ENCODE measurements at places on chromosomes 3 and 15.
A peak's percentile ranks its signal among the peaks of the same experiment; 100 is the strongest.

DNA sequence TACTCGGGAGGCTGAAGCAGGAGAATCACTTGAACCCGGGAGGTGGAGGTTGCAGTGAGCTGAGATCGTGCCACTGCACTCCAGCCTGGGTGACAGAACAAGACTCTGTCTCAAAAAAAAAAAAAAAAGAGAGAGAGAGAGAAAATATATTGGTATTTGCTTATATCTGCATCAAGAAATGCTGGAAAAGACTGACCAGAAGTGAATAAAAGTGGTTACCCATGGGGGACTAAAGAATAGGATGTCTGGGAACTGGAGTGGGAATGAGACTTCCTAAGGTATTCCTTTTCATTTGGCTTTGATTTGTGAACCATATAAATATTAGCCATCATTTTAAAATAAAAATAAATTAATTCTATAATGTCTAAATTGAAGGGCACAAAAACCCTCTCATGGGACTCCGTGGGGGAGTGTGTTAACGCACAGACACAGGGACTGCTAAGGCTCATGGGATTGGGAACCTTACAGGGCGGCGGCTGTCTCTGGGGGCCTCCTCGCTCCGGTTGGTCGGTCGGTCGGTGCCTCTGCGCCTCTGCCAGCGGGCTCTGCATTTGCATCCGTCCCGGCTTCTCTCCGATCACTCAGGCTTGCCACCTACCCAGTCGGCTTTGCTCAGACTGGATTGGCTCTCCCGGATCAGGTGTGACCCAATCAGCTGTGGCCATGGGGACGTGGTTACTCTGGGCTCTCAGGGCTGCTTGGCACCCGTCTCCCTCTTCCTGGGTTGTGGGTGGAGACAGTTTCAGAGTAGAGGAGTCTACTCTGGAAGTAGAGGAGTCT lies 12.7 kb upstream of the TSPAN3 start:
- DNase-seq, result peak; percentile 68

DNA sequence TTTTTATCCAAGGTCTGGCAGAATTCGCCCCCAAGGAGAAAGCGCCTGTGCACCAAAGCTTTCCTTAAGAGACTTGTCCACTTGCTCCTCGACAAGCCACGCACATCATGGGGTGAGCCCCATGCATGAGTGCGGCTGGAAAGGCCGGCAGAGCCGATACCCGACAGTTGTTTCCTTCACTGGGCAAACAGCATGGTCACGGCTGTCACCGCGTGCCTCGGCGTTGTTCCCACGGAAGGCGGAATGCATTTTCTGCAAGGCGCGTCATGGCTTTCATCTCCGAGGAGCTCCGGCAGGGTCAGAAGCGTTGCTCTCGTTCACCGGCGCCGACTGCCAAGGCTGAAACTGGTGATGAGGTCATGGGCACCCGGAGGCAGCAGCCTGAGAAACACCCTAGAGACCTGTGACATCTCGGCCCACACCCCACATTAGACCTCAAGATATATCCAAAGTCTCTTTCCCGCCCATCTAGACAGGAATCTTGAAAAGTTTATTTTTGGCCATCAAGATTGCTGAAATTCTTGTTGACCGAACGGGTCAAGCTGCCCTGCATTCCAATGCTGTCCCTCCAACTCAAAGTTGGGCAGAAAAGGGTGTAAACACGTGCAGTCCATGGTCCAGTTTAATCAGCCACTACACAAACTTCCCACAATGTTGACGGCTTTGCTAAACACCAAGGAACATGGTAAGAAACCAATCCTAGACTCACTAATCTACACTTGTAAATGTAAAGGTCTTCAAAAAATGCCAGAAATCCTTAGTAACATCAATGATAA lies 604 bp upstream of the TJP1 start:
- DNase-seq, result peak; percentile 23

DNA sequence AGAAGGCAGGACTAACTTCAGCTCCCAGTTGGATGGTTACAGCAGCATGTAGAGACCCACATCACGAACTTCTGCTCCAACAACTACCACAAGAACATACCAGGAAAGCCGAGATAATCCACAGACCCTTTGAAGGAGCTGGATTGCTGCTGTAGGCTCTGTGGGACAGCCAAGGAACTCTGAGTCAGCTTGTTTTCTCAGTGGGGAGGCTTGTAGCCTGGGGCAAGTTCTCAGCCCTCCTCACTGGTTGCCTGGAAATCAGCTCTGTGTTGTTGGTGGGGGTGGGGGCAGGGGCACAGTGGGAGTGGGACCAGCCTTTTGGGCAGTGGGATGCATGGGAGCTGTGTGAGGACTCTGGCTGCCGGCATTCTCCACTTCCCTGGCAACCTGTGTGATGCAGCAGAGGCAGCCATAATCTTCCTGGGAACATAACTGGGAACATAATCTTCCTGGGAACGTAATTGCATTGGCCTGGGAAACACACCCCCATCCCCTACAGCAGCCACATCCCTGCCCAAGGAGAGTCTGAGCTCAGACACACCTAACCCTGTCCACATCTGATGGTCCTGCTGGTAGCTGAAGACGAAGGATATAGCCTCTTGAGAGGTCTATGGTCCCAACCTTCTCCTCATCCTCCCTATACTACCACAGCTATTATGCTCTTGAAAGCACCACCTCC lies 153.1 kb downstream of the PEAK1 start:
- DNase-seq, result no peak

- DNase-seq, result no peak
These were observed 58.7 kb upstream of the CHST2 start for GRCh38 chr3:143060906-143061305.

DNA sequence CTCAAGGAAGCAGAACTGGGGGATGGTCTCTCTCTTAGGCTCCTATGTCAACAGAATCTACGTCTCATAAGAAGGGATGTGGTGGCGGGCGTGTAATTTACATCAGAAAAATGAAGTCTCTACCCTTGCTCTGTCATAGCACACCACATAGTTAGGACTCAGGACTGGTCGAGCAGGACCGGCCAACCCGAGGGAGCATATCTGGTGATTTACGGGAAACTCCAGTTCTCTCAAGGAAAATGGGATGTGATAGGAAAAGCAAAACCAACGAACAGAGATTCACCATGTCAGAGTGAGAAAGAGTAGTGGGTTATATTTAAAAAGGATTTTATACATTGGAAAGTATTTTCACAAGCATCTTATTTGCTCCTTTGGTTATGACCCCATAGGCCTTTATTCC lies 54.7 kb downstream of the IGF2BP2 start:
- no peak for DNase-seq

GRCh38 chr3:172135820-172136219 lies 96.4 kb downstream of the FNDC3B start:
- DNase-seq, result no peak

DNA sequence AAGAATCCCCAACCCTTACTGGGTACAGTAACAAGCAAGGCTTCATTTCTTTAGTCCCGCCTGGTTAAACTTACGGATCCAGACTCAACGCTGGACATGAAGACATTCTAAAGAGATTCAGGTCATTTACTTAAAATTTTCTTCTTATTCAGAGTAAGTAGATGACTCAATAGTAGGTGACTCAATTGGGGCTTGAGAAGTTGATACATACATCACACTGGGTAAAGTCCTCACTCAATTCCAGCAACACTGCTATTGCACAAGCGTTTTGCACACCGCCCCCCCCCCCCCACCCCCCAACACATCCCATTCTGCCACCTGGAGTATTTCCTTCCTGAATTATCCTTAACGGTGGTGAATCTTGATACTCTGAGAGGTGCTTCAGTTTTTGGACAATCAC lies 610.0 kb downstream of the FOXP1 start:
- DNase-seq, result no peak

- no peak for DNase-seq
These were observed 614.8 kb upstream of the MDFIC2 start for GRCh38 chr3:70927239-70927638.

DNA sequence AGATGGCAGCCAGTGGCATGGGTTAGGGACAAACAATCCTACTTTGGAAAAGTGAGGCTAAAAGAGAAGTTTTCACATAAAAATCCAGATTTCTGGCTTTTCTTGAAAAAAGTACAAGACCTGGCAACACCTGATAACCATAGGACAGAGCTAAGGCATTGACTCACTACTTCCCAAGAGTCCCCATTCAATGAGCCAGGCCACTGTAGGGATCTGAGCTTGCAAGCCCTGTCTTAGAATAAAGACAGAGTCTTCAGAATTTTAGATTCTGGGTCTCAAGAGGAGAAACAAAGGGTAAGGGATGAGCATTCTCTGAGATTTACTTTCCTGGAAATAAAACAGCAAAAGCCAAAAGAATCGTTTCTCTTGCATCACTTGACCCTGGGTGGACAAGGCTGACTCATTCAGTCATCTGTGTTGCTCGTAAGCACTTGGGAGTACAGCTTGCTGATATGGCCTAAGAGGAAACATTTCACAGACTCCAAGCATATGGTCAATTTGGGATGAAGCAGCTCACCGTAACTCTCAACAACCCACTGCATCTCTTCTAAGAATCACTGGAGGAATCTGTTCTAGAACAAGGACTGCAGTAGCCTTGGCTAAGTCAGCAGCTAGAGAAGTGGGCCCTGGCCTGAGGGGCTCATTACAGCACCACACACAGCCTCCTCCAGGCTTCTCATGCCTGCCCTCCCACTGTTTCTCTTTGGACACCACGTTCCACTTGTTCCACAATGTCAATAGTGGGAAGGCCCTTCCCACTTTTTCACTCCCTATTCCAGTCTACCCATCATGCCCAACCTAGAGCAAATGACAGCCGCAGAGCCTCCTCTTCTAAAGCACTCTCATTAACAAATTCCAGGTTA lies 86.2 kb downstream of the RFTN1 start:
- DNase-seq, result no peak

- no peak for DNase-seq
These were observed 5.8 kb upstream of the DIS3L start for GRCh38 chr15:66287461-66288057.

GRCh38 chr3:186534113-186534669 lies 10.0 kb downstream of the CRYGS start:
- peak; percentile 42 for DNase-seq

GRCh38 chr3:174409086-174409743 lies 449.9 kb upstream of the NAALADL2 start:
- no peak for DNase-seq

DNA sequence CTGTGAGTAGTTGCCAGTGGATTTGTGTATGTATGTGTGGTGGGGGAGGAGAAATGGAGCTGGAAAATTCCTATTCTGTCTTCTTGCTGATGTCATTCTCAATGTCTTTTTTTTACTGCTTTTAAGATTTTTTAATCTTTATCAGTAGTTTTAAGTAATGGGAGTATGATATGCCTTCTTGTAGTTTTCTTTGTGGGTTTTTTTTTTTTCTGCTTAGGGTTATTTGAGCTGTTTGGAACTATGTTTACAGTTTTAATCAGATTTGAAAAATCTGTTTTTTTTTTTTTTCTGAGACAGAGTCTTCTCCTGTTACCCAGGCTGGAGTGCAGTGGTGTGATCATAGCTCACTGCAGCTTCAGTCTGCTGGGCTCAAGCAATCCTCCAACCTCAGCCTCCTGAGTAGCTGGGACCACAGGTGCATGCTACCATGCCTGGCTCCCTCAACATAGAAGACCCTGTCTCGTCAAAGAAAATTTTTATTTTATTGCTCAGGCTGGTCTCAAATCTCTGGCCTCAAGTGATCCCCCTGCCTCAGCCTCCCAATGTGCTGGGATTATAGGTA lies 37.1 kb downstream of the RPL39L start:
- no peak for DNase-seq

GRCh38 chr3:168511428-168512014 lies 415.8 kb upstream of the GOLIM4 start:
- DNase-seq, result no peak

- no peak for DNase-seq
These were observed 10.9 kb downstream of the SEMA7A start for GRCh38 chr15:74422652-74423430.

- DNase-seq, result peak; percentile 68
These were observed 10.7 kb downstream of the GCNT3 start for GRCh38 chr15:59622289-59622688.

DNA sequence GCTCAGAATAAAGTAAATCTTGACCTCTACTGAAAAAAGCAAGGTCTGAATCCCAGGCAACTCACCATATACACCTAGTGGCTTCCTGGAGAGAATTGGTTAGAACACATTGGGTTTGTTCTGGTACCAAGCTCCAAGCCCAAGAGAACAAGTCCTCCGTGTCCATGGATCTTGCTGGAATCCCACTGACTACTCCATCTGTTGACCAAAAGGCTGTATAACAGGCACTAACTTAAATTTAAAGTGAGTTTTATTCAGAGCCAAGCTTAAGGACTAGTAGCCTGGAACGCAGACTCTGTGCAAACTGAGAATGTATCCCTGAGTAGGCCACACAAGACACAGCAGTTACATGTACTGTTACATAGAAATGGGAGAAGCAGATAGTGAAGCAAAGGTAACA lies 342.1 kb upstream of the LRRC3B start:
- no peak for DNase-seq

- no peak for DNase-seq
These were observed 12.8 kb upstream of the SH3BP5 start for GRCh38 chr3:15345066-15345607.

DNA sequence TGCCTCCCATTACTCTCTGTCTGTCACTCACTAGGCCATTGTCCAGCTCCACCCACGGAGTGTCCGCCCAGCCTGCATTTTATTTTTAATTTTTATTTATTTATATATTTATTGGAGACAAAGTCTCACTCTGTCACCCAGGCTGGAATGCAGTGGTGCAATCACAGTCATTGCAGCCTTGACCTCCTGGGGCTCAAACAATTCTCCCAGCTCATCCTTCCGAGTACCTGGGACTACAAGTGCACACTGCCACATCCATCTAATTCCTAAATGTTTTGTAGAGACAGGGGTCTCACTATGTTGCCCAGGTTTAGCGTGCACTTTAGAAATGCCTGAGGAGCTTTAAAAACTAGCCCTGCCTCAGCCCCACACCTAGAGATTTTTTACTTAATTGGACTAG lies 141.5 kb downstream of the LIPC start:
- DNase-seq, result no peak

- DNase-seq, result no peak
These were observed 178.5 kb downstream of the SMAD6 start for GRCh38 chr15:66880380-66881155.

DNA sequence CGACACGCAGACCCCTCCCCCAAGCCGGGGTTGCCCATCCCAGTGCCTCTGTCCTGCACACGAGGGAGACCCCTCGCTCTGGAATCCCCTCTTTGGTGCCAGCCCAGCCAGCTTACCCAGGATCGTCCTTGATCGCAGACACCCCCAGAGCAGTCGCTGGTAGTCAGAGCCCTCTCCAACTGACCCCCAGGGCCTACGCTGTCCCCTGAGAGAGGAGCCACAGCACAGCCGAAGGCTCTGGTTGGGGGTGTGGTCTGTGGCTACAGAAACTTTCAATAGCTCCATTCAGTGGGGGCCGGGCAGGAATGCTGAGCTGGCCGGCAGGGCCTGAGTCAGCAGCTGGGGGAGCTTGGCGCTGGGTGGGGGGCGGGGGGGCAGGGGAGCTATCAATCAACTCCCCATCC lies at the start of gene LCTL:
Gene LCTL (minus strand): TSS at position 258 of the 404 bp plus-strand sequence. CDS start 633 bp downstream, outside the sequence.
- DNase-seq, result no peak

DNA sequence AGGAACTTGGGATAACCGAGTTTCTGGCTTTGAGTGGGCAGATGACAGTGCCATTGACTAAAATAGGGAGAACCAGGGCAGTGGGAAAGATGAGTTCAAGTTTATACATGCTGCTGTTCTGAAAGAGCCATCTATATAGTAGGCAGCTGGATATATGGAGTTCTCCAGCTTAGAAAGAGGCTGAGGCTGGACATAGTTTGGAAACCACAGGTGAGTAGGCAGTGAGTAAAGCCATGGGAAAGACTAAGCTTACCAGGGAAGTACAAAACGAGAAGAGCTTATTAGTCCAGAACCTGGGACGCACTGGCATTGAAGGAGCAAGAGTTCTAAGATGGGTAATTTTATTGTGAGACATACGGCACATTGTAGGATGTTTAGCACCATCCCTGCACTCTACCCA lies 54.2 kb downstream of the MSL2 start:
- DNase-seq, result no peak

GRCh38 chr3:139552632-139553365 lies 13.3 kb upstream of the RBP1 start:
- DNase-seq, result no peak
